ENCODE measurements at places on chromosomes 2 and 18. TPM values are rescaled to one million over a fixed set of nuclear protein-coding genes. Genes with fewer than 3 reads are reported as not detected.

The DSG2 gene
- total RNA-seq, result 0.43 TPM

The ABHD1 gene
- total RNA-seq, result 0.36 TPM

The SLC14A1 gene
- total RNA-seq, result 3.1 TPM

The PKDCC gene
- total RNA-seq, result not detected

The SPDYA gene
- 1.3 TPM for total RNA-seq

The PUS10 gene
- 8.7 TPM for total RNA-seq

The KIF5C gene
- total RNA-seq, result 10.2 TPM

Data from activated CD8-positive, alpha-beta T cell treated with anti-CD3 and anti-CD28 coated beads for 36 hours (primary cell).